ENCODE measurements at places on chromosomes 3 and 15. TPM values are rescaled to one million over a fixed set of nuclear protein-coding genes. Genes with fewer than 3 reads are reported as not detected.

Gene C3orf22
- total RNA-seq: 0.12 TPM

Gene ASTE1
- total RNA-seq: 1.7 TPM

Gene EFCC1
- 1.5 TPM for total RNA-seq

Gene SLC22A14
- total RNA-seq: 0.08 TPM

DNA sequence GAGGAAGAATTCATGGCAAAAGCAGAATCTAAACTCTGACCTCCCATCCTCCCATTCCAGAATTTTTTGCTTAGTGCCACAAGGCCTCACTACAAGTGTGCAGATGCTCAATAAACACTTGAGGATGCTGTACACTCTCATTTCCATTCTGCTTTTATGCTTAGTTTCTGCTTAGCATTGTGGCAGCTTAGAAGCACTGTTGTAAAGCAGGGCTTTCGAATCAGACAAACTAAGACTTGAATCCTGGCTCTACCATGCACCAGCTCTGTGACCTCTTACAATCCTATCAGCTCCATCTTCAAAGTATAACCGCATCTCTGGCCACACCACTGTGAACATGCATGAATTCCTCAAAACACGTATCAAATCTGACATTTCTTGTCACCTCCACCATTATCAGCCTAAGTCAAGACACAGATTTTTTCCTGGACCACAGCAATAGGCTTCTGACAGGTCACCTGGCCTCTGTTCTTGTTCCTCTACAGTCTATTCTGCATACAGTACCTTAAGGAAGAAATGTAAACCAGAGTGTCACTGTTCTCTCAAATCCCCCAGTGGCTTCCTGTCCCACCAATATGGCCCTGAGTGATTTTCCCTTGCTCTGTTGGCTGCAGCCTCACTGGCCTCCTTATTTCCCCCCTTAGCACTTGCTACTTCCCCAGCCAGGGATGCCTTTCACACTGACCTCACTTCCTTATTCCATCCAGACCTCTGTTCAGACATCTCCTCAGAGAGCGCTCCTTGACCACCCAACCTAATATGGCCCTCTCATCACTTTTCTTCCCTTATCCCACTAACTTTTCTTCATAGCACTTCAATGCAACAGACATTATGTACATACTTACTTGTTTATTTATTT, 8.1 kb upstream of the PHC3 start:
- no peak for DNase-seq

GRCh38 chr15:92377083-92377789, 16.4 kb upstream of the ST8SIA2 start:
- no peak for DNase-seq

DNA sequence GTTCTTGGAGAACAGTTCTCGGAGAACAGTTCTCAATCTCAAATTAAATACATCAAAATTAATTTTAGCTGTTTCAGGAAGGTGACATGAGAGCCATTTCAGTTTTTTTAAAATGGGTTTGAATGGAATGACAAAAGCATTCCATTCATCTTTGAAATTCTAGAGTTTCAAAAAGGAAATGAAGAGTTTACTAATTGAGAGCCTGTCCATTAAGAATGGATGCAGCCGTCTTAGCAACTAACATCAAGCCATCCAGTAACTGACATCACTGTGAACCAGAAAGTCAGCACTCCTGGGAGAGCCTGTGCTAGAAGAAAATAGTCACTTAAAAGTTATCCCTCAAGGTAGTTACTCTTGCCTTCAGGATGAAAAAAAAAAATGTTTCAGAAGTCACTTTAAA, 47.0 kb upstream of the FSTL1 start:
- no peak for DNase-seq

DNA sequence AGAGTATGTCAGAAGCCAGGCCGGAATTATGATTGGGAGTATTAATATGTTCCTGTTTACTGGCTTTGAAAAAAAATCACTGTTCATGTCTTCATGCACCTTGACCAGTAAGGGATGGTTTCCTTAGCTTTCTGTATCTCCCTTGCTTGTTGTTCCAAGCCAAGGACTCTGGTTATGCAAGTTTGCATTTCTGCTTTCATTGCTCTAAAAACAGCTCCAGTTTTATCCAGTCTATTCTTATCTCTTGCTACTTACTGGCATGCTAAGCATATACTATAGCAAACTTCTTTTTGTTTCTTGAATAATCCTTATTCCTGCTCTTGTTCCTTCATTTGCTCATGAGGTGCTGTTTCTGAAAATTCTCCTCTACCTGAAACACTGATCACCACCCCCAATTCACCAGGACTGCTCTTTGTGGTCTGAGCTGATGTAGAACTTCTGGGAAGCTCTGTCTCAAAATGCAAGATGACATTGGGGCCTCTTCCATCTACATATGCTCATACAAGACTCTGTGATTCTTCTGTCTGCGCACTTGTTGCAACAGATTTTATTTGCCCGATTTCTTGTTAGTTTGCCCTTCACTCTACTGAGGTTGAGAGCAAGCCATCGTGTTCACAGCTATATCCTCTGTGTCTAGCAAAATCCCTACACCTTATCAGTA, 173.0 kb downstream of the EBLN2 start:
- DNase-seq: no peak

DNA sequence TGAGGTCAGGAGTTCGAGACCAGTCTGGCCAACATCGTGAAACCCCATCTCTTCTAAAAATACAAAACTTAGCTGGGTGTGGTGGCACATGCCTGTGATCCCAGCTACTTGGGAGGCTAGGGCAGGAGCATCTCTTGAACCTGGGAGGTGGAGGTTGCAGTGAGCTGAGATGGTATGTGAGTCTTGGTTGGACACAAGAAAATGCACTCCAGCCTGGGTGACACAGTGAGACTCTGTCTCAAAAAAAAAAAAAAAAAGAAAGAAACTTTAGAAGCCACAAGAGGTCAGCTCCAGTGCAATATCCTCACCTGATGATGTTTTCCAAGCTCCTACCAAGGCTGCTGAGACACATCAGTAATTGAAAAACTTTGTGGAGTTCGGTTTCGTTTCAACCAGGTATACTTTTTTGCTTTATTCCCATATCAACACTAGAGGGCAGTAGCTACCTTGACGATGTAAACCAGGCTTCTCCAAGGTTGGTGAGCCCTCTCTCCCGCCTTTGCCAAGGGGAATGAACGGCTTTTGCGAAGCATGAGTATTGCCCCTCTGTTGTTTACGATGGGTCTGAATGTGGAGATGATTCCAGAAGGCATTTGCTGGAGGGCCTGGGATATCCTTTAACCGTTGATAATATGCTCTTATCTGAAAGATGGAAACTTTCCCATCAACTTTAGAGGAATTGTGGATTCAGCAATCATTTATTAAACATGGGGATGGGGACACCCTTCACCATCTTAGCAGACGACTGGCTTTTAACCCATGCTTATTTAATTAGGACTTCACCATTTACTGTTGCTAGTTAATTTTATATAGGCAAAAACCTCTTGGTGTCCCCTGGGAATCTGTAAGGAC, 202.8 kb downstream of the SV2B start:
- DNase-seq: no peak

- no peak for DNase-seq
Observed at GRCh38 chr3:155230382-155230781, 63.1 kb downstream of the STRIT1 start.

DNA sequence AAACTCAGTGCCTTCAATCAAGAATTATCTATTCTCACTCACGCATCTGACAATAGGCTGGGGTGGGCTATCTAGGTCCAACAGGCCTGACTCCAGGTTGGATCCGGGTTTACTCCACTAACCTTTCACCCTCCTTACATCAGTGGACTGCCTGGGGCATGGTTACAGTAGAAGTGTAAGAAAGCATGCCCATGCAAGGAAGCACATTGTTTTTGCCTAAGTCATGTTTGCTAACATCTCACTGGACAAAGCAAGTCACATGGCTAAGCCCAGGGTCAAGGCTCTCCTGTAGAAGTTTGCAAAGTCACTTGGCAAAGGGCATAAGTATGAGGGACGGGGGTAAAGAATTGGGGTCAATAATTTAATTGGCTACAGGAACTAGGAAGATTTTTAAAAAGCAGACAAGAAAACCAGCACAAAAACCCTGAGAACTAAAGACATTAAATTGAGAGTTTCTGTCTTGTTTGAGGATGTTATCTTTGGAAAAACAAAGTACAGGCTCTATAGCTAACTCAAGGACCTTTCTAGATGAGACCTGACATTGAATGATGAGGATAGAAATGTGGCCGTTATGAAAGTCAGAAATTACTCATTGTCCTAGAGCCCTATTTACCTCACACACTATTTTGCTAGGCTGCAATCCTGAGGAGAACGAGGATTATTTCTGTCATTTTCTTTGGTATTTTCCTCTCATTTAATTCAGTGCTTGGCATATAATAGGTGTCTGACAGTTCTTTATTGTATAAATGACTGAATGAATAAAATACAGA, 214.2 kb downstream of the IL20RB start:
- no peak for DNase-seq

GRCh38 chr3:9435316-9435715, 37.9 kb downstream of the SETD5 start:
- DNase-seq: no peak

GRCh38 chr3:63069806-63070475, 194.7 kb upstream of the CADPS start:
- no peak for DNase-seq

Measured in psoas muscle (tissue), 8 donors.